Gastroesophageal sphincter (tissue), 4 donors: ENCODE measurements at places on chromosomes 6 and 20.

DNA sequence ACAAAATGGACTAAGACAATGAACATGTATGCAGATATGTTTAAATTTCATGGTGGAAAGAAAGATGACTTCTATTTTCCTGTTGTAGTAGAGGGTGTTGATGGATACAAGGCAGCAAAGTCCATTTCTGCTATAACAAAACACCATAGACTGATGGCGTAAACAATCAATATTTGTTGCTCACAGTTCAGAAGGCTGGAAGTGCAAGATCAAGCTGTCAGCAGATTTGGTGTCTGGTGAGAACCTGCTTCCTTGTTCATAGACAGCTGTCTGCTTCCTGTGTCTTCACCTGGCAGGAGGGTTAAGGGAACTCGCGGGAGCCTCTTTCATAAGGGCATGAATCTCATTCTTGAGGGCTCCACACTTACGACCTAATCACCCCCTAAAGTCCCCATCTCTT is 83.0 kb upstream of the ELOVL5 start:
- ATAC-seq: no peak

DNA sequence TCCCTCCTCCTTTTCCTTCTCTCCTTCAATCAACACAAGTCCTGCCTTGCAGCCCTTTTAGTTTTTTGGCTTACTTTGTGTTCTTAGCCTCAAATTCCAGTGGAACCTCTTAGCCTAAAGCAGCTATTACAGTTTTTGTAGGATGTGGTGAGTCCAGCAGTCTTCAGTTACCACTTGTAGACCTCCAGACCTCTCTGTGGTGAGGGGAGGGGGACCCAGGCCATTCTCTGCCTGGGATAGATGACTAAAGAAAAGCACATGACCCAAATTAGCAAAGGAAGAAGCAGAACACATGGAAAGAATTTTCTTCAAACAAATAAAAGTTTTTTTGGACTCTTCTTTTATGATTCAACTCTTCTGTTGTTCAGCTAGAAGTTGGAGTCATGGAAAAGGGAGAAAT is 246.5 kb downstream of the HAO1 start:
- ATAC-seq: no peak

DNA sequence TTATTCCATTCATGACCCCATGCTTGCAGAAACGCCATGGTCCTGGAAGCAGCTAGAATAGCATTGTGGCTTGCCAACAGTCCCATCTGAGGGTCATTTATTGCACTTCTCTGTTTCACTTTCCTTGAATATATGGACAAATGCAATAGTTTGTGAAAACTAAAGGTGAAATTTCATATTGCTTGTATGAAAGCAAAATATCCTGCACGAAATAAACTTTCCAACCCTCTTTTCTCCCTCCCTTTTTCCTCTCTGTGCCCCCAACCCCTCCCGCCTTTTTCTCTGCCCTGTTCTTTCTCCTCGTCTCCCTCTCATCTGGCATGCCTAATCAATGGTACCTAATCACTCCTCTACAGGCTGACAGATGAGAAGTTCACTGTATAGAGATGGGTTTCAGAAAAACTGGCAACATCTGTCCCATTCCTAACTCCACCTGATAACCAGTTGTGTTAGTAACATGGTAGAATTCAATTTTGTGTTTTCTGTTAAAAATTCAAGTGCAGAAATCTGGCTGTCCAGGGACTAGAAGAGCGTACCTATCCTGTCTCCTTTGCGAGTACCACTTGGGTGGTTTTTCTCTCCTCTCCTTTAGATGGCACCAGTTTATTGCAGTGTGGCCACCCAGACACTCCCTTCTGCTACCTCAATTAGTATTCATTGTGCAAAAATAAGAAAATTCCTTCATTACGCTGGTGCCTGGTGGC is 198.6 kb downstream of the FOXA2 start:
- ATAC-seq: no peak

GRCh38 chr6:156256161-156256560 is 521.0 kb upstream of the ARID1B start:
- no peak for ATAC-seq

GRCh38 chr6:155481215-155481614 is 25.6 kb upstream of the NOX3 start:
- no peak for ATAC-seq
